ENCODE measurements at places on chromosomes 2 and 18.

DNA sequence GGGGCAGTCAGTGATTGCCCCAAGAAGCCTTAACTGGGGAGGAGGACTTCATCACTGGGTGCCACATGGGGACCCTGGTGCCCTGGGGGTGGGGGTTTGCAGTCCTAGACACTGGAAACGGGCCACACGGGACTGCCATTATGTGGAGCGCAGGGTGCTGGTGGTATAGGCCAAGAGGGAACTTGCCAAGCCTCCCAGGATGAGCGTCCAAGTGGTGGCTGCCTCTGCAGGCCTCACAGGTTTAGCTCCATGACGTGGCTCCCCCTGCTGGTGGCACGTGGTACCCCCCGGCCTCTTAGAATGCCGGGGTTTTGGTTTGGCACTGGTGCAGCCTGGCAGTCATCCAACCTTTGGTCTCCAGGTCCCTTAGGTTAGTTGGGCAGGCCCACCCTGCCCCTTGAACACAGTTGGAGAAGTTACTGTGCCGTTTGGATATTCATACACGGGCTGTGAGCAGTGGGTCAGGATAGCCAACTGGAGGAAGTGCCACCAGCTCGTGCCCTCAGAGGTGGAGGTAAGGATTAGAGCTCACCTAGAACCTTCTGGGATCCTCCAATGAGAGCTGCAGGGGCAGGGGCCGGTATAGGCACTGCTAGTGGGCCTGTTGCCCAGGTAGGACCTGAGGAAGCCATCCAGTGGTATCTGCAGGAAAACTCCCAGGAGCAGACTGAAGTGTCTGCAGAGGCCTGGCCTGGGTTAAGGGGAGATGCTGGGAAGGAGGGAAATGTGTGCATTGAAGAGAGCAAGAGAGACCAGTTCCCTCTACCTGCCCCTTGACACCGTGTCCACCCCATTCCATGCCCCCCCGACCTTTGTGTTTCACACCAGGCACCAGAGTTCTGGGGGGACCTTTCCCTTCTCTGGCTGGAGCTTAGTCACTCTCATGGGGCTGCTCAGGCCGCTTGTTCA, 5.7 kb downstream of the PTMA start:
- DNase-seq, result peak; percentile 63

GRCh38 chr2:23651187-23652080, 266.5 kb downstream of the KLHL29 start:
- DNase-seq, result no peak

DNA sequence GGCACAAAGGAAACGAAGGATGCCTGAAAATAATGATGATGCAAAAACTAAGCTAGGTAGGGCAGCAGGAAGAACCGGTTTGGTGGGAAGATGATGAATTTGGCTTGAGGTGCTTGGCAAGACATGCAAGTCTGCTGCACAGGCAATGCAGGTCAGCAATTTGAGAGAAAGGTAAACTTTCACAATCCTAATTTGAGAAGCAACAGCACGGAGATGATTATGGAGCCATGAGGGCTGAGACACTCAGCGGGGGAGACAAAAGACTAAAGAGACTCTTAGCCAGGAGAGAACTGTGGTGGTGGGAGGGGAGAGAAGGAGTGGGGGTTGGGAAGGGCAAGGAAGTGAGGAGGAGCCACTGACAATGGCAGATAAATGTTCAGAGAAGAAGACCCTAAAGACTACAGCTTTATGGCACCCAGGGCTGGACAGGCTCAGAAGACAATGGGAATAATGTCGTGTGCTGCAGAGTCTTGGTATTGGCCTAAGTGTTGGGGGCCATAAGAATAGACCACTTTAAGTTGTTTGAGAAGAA, 19.4 kb upstream of the RNF149 start:
- no peak for DNase-seq

- DNase-seq, result no peak
Measured at GRCh38 chr18:55544014-55544413, 44.0 kb downstream of the TCF4 start.

- DNase-seq, result peak; percentile 17
Measured at GRCh38 chr2:179344280-179344964, 79.8 kb upstream of the SESTD1 start.
